NCI-H460 (cell line): ENCODE measurements at places on chromosomes 3 and 15.

DNA sequence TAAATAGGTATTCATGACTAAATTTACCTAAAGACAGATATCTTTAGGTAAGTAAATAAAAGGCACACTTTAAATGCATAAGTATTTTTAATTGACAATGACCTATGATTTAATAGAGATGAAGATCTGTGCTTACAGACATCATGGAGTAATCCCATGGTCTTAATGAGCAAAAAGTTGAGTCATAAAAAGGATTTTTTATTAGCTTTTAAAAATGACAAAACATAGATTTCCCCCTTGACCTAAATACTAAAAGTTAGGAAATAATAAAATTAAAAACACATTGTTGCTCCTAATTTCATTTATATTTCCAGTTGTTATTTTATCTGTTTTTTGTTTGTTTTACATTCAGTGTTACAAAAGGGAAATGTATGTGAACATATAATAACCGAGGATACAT, 1005.7 kb downstream of the ROBO1 start:
- DNase-seq: no peak

- DNase-seq: no peak
These were observed 138.9 kb upstream of the SLC7A14 start for GRCh38 chr3:170724599-170725280.

DNA sequence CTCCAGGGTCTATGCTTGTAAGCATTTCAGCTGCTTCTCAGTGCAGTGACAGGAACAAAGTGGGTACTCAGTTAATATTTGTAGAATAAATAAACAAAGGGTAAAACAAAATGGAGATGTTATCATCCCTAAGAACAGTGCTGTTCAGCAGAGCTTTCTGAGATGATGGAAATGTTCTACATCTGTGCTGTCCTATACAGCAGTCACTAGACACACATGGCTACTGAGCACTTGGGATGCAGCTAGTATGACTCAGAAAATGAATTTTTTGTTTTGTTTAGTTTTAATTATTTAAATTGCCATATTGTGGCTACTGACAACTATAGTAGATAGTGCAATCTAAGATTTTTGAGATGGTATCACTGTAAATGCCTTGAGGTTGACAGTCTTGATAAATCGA, 283.8 kb upstream of the ADAMTS9 start:
- no peak for DNase-seq

DNA sequence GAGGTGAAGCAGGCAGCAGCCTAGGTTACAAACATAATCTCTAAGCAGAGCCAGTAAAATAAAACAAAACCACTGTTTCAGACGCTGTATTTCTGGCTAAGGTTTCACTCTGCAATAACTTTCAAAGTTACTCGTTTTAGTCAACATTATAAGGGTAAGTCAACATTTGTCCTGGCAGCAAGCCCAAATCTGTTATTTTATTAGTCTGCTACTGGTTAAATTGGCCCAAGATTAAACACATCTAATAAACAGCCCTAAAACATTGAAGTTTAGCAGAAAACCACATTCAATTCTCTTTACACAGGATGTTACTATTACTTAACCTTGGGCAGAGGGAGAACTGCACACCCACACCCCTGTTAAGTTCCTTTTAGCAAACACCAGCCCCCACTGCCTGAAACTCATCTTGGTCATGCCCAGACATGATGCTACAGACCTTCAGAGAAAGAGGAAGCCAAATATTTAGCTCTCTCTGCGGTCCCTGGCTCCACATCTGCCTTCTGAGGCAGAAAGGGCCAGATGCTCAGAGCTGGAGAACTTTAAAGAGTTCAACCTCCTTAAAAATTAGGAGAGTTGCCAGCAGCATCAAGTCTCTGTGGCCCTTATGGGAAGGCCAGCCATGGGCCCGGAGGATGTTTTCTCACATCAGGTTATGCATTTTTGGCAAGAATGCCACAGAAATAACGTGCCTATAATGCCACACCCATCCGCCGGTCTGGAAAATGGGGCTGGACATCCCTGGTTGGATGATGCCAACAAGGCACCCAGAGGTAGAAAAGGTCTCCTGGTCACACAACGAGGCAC, 17.9 kb downstream of the ARHGEF3 start:
- no peak for DNase-seq

- peak; percentile 58 for DNase-seq
These were observed 11.5 kb upstream of the CHAC1 start for GRCh38 chr15:40941528-40942336.

DNA sequence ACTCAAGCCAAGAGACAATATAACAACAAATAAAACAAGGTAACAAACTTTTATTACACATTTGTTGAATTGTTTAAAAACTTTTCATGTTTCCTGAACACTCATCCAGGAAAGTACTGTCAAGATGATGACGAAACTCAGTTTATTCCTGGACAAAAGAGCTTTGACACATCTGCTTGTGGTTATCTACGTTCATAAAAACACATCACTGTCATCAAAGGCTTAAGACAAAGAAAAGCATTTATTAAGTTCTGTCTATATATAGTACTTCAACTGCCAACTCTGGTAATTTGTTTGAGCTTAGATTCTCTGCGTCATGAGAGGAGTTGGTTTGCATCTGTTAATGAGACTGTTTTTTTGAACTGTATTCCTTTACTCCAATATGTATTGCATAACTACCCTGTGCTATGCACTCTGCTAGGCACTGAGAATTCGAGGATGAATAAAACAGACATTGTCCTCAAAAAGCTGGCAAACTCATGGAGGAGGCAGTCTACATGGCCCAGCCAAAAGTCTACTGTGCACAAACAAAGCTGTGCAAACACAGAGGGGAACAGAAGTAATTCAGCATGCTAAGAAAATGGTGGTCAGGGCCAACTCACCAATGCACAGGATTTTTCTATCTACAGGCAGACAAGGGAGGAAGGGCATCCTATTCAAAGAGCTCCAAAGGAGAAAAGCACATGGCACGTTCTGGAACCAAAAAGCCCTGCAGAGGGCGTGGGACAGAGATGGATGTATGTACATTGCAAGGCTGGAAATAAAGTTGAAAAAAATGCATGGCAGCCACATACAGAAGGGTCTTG, 21.5 kb downstream of the PLD1 start:
- peak; percentile 67 for DNase-seq

DNA sequence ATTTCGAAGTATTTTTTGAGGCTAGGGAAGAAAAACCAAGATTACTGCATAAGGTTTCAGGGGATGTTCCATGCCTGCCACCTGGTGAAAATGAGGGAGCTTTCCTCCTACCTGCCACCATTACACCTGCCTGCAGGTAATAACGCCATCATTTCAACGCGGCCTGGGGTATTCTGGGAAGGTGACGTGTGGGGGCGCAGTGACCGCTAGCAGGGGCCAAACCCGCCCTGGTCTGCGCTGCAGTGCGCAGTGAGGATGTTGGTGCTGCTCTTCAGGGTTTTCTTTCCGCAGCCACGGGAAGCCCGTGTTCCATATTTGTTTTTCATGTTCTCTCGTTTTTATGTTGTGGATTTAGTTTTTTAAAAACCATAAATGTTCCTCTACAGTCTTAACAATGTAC, 37.4 kb upstream of the SNRPN start:
- DNase-seq: no peak

- no peak for DNase-seq
These were observed 6.1 kb downstream of the RBP2 start for GRCh38 chr3:139470199-139470598.

GRCh38 chr3:143881095-143881494, 32.8 kb upstream of the SLC9A9 start:
- DNase-seq: no peak

DNA sequence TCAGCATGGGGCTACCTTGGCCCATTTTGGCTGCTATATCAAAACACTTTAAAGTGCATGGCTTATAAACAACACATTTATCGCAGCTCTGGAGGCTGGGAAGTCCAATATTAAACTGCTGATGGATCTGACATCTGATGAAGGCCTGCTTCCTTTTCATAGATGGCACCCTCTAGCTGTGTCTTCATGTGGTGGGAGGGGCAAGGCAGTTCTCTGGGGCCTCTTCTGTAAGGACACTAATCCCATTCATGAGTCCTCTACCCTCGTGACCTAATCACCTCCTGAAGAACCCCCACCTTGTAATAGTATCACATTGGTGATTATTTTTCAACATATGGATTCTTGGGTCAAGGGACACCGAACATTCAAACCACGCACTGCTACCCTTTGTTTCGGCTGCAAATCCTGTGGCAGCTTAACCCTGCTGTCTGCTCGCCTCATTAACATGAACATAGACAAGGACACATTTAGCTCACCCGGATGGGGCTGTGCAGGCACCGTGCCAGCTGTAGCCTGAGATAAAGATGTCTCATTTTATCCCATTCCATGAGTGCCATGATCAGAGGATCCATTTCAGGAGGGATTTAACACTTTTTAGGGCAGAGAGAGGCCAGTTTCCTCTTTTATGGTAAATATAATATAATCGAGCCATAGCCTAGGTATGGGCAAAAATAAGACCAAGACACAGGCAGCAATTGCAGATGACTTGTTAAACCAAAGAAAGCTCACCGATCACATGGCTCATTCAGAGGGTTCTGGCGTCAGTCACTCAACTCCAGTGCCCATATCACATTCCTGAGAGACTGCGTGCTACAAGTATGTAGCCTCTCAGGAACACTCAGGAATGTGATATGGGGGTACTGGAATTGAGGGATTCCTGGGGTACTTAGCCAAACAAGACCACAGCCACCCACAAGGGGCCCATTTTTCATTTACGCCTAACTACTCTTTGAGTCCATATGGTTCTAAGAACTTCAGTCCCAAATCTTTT, 251.1 kb upstream of the ST8SIA2 start:
- no peak for DNase-seq

DNA sequence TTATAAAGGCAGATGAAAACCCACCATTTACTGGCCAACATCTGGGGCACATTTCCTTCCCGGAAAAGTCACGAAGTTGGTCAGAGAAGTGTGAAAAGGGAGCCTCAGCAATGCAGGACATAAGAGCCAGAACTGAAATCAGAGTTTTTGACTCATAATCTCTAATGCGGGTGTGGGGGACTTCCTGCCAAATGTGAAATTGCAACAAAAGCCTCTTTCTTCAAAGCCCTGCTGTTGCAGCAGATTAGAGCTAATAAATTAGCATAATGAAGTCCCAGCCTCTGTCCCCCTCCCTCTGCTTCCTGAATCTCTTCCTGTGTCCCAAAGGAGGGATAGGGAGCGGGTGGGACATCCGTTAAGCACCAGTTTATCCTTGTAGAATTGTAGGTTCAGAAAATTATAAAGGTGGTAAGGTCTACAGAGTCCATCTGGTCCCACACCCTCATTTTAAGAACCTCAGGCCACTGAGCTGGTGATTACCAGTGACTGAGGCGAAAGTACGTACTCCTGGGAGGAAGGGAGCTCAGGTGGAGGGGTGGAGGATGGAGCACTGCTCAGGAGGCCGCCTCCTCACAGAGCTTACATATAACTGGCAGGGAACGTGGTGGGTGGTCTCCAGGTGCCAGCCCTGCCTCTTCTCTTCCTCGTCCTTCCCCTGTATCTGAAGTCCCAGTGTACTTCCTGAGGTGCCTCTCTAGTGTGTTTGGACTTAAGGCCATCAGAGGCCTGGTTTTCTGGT, 35.0 kb downstream of the ST6GAL1 start:
- no peak for DNase-seq

DNA sequence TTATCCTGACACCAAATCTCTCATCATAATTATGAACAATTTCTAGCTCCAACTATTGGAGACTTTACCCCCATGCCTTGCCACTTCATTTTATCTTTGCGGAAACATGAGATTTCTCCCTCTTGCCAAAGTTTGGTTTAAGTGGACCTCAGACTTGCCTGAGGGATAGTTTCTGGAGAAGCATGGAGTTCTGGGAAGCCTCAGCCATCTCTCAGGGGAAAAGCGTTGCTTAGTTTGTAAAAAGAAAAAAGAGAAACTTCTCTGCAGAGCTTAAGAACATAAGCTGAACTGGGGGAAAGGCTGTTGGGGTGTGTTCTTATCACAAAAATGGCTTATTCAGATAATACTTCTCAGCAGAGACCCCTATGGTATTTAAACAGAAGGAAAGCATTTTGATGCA, 347.4 kb upstream of the ADAMTS9 start:
- DNase-seq: no peak

DNA sequence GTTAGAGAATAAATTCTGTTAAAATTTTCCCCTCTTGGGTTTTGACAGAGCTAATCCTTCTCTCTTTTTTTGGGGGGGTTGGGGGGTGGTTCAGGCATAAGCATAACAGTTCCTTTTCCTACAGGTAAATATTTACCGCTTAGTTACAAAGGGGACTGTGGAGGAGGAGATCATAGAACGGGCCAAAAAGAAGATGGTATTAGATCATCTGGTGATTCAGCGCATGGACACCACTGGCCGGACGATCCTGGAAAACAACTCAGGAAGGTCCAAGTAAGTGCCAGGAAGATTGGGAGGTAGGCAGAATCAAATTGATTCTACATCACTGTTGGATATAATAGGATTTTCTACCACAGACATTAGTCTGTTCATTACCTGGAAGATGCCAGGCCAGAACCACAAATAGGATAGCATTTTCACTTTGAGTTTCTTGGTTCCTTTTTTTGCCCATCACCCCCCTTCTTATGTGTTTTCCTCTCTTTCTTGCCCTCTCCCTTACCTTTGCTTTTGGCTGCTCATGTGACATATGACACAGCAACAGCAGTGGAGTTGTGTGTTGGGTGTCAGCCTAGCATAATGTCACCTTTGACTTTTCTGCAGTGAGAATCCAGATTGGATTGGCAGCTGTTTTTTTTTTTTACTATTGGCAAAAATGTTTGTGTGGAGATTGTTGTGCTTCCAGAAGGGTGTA, 79.0 kb downstream of the CHD2 start:
- DNase-seq: no peak

GRCh38 chr3:108489776-108490175, 20.6 kb downstream of the MYH15 start:
- peak; percentile 43 for DNase-seq

GRCh38 chr15:66833371-66833770, 131.3 kb downstream of the SMAD6 start:
- DNase-seq: no peak

GRCh38 chr3:66816090-66816761, 181.9 kb upstream of the KBTBD8 start:
- peak; percentile 20 for DNase-seq

- DNase-seq: no peak
These were observed 4.9 kb downstream of the PRICKLE2 start for GRCh38 chr3:64220161-64220914.

DNA sequence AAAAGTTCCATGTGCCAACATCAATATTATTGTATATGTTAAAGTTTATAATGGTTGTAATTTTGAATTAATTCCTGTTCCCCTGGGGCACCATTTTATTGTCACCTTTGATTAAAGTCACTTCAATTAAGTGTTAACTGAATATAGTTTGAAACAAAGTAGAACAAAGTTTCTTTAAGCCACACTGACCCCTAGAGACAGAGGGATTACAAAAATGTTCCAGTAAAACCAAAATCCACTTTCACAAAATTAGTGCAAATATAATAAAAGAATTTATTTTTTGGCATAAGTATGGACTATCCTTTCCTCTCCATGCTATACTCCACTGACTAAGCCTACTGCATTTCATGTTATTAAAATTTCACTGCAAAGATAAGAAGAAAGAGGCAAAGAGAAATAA, 123.9 kb downstream of the ZMAT3 start:
- DNase-seq: no peak

DNA sequence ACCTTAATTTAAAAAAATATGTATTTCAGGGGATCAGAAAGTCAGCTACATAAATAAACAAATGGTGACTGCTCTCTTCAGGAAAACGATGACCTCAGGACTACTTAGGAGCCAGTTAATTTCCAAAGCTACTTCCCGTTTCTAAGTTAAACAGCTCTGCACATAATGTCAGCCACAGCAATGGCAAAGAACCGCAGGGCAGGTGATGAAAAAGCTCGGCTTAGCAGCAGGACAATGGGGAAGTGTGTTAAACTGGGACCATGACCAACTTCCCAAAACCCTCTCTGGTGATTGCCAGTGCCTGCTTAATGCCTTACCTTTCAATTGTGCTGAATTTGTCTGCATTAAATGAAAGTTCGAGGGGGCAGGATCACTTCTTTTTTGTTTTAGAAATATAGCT, 258.9 kb downstream of the FHIT start:
- no peak for DNase-seq
